RCC 7860 (cell line): ENCODE measurements at places on chromosomes 13 and 19.

DNA sequence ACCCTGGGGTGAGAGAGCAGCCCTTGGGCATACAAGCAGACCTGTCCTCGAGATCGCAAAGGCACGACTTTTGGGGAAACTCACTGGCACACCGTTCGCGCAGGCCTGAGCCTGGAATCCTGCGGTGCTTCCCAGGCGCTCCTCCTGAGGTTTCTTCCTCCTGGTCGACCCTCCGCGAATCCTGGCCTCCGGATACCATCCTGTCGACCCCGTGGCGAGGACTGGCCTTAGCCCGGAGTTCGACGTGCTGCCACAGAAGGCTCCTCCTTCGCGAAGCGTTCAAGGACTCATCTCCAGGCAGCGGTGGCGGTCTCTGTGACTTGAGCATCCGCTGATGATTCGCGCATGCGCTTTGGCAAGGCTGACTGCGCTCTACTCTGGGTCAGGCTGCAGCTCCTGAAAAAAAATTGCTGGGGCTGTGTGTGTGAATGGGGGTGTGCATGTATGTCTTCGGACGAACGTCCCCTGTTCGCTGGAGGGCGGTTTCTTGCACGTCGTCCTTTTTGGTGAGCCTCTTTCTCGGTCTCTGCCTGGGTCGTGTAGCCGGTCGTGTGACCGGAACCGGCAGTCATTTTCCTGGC lies 64.4 kb upstream of the ZNF527 start:
- no peak for DNase-seq

GRCh38 chr19:44617110-44617880 lies 3.9 kb downstream of the IGSF23 start:
- peak; percentile 20 for DNase-seq

- DNase-seq, result no peak
These were observed 9.3 kb upstream of the LAIR1 start for GRCh38 chr19:54373781-54374631.

DNA sequence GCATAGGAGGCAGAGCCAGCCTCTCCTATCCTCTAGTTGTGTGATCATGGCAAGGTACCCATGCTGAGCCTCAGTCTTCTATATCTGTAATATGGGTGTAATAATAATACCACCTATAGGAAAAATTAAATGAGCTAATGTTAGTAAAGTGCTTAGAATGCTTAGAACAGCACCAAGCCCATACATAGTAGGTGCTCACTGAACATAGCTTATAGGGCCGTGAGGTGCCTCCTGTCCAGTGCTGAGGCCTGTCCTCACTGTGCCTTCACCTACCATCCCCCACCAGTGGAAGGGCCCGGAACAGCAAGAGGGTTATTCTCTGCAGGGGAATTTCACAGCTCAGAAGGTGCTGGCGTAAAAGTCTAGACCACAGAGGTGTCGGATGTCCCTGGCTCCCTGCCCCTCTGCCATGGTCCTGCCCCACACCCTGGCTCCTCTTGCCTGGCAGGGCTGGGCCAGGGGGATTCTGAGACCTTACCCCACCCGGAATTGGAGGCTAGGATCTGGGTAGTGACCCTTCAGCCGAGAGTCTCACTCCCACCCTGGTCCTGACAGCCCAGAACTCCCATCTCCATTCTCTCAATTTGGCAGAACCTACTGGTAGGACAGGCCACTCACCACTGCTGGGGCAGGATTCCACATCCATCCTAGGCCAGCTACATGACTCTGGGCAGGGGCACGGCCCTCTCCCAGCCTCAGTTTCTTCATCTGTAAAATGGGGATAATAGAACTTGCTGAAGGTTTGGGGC lies 2.2 kb upstream of the SCN1B start:
- DNase-seq, result no peak

- no peak for DNase-seq
These were observed 8.1 kb upstream of the KLF2 start for GRCh38 chr19:16316506-16316882.

DNA sequence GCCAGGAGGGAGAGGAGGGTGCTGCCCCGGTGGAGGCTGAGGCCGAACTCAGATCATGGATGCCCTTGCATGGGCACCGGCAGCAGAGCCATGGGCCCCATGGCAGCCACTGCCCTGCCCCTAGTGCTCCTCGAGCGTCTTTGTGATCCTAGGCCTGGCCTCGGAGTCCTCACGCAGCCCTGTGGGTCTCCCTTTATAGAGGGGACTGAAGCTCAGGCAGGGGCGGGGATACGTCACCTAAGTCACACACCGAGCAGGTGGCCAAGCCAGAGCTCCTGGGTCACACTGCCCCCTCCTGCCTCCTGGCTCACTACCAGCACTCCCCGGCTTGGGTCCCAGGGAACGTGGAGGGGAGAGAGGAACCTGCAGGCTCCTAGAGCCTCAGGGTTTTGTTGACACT lies 28.7 kb downstream of the DHX34 start:
- no peak for DNase-seq

DNA sequence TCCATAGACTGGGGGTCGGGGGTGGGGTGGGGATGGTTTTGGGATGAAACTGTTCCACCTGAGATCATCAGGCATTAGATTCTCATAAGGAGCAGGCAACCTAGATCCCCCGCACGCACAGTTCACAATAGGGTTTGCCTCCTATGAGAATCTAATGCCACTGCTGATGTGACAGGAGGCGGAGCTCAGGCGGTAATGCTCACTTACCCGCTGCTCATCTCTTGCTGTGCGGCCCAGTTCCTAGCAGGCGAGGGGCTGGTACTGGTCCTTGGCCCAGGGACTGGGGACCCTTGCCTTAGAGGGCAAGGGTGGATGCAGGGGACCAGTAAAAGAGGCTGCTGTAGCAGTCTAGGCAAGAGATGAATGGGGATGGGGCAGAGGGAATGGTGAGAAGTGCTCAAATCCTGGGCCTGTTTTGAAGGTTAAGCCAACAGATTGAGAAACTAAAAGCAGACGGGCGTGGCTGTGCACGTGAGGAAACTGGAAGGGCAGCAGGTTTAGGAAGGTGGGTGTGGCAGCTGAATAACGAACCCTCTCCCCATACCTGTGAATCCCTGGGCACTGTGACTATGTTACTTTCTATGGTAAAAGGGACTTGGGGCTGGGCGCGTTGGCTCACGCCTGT lies 1.5 kb upstream of the ERICH4 start:
- no peak for DNase-seq

DNA sequence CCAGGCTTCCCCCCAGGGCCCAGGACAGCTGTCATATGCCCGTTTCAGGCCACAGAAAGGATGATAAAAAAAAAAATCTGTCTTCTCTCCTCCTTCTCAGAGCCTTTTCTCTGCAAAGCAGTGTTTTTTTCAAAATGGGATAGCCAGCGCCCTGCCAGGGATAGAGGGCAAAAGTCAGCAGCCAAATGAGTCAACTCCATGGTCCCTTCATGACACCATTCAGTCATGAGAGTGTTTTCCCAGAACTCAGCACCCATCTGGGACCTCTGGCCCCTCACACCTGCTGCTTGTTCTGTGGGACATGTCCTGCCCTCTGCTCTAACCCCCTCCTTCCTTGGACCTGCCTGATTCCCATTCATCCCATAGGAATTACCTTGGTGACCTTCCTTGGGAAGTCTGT lies 95.0 kb downstream of the CYSLTR2 start:
- no peak for DNase-seq

- peak; percentile 20 for DNase-seq
These were observed 19.1 kb upstream of the ZNF260 start for GRCh38 chr19:36547001-36547732.

- DNase-seq, result no peak
These were observed 785.4 kb downstream of the UQCRFS1 start for GRCh38 chr19:28427376-28428083.

DNA sequence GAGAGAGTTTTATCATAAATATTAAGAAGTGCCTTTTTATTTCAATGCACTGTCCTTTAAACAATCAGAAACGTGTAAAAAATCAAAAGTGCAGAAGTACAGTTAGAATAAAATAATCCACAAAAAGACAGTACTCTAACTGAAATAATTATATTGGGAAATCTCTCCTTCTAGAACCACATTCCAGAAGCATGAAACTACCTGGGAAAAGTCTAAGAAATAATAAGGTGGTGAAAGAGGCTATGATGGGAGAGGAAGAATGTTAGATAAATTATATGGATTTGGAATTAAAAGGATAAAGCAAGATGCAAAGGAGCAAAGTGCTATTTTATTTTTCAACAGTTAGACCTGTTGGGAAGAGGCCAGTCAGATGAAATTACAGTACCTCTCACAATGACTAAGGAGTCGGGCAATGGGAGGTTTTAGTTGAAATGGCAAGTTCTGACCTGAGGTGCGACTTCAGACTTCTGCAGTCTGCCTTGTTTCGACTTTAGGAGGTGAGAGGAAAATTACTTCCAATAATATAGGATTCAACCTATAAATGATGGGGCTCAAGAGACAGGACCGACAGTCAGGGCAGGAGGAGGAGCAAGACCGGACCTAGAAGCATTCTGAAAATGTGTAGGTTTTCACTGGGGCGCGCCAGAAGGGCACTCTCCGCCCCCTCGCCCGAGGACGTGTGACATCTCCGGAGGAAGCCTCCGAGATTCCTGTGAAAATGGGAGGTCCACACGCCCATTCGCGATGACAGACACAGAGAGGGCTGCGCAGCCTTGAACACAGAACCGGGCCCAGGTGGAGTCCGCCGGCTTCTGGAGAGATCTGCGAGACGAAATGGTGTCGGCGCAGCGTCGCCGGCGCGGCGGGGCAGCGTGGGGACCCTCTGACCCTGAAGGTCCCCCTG lies 717 bp downstream of the SPRYD7 start:
- peak; percentile 55 for DNase-seq

DNA sequence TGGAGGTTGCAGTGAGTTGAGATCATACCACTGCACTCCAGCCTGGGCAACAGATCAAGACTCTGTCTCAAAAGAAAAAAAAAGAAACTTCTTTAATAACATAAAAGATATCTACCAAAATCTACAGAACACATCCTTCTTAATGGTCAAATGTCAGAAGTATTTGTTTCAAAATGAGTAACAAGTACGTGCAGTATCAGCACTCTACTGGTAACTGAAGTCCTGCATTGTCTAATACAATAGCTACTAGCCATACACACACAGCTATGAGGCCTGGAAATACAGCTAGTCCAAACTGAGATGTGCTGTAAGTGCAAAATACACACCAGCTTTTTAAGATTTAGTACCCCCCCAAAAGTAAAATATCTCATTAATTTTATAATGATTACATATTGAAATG lies 88.1 kb downstream of the TSC22D1 start:
- no peak for DNase-seq

GRCh38 chr19:18487576-18488402 lies 34.1 kb downstream of the ELL start:
- DNase-seq, result no peak

DNA sequence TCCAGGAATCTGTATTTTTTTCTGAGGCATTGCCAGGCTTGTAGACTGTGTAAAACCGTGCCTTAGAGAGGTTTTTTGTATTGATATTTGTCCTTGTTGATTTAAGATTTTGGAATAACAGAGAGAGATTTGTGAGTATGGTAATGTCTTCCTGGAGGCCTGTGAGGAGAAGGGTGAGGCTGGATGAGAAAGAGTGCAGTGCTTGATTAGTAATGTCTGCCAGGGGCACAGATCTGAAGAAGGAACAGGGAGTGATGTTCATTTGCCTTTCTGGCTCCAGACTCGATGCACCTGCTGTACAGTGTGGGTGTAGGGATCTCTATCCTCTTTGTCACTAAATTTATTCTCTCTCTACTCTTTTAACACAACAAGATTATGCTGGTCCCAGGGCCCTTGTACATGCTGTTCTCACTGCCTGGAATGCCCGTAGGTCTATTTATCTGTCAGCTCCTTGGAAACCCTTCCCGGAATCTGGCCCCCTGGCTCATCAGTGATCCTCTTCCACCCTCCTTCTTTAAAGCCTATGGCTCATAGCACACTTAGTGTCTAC lies 4.2 kb downstream of the FIZ1 start:
- DNase-seq, result no peak

- DNase-seq, result no peak
These were observed 1.4 kb downstream of the SERTM1 start for GRCh38 chr13:36675213-36675536.

DNA sequence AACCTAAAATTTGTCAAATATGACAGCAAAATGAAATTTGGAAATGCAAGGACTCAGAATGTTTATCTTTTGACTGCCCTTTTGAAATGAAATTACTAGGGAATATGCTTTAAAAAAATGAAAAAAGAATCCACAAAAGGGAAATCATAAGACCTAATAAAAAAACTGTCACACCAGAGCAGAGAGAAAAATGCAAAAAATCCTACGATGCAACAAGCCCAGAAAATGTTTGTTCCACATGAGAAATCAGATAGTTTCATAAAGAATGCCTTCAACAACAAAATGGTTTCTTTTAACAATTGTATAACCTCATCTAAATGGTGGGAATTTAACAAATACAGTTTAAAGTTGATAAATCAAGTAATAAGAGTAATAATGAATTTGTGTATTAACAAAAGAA lies 8.0 kb downstream of the LPAR6 start:
- DNase-seq, result no peak

GRCh38 chr19:18586306-18586705 lies 2.3 kb upstream of the REX1BD start:
- no peak for DNase-seq

DNA sequence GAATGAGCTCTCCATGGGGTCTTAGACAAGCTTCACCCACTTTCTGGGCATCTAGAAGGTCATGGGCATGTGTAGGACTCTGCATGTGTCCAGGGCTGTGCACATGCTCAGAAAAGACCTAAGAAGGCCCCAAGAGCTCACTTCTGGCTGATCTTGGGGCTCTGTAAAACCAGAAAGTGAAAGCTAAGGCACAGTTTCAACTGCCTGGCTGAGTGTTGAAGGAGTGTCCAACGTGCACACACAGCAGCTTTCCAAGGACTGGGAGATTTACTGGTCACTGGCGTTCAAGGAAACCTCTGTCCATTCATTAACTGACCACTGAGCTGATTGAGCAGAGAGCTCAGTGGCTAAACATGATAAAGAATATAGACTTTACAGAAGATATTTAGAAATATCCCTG lies 137.9 kb downstream of the KATNAL1 start:
- DNase-seq, result no peak

DNA sequence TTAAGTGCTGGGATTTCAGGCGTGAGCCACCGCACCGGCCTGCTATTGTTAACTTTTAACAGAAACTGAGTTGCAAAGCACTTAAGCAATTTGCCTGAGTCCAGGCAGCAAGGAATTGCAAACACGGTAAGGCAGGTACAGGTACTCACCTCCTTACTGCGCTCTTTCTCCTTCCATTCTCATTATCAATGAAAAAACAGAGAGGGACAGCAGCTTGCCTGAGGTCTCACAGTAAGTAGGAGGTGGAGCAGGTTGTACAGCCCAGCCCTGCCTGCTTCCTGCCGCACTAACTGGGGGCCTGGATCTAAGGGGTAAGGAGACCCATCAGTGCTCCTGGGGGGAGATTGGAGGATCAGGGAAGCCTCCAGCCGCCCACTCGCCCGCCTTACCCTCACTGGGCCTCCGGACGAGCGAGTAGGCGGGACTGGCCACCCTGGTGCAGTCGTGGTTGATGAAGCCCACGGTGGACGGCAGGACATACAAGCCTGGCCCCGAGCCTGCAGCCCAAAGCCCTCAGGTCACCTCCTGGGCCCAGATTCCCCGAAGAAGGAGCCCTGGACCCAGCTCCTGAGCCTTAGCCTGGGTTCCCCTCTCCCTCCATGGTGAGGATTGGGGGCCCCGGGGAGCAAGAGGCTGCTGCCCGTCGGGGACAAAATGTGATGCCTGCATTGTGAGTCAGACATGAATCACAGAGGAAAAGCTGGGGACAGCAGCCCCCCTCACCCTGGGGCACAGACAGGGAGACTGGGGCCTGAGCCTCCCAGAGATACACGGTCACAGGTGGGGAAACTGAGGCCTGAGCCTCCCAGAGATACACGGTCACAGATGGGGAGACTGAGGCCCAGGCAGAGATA lies 11.4 kb upstream of the SHC2 start:
- DNase-seq, result no peak

GRCh38 chr13:44498969-44499368 lies 77.2 kb downstream of the TSC22D1 start:
- no peak for DNase-seq

GRCh38 chr13:30724778-30725177 lies 10.6 kb upstream of the ALOX5AP start:
- DNase-seq, result no peak
